ENCODE measurements at places on chromosomes 7 and 10.

GRCh38 chr10:80870282-80870681 lies 332.6 kb downstream of the SH2D4B start:
- no peak for DNase-seq

DNA sequence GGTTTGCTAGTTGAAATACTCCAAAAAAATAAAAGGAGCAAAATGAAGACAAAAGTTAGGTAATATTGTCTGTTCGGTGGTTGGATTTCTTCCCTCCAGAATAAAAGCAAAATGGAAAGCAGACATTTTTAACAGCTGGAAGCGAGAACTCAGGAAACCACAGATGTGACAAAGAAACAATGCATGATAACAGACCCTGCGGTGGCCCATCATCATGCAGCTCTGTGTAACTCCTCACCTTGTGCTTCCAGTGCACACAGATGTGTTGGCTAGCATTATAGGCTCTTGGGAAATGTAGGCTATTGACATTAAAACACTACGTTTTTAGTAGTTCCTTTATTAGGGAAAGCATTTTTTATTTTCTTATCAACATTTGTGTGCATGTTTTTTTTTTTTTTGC lies 53.9 kb upstream of the ARL4A start:
- no peak for DNase-seq

DNA sequence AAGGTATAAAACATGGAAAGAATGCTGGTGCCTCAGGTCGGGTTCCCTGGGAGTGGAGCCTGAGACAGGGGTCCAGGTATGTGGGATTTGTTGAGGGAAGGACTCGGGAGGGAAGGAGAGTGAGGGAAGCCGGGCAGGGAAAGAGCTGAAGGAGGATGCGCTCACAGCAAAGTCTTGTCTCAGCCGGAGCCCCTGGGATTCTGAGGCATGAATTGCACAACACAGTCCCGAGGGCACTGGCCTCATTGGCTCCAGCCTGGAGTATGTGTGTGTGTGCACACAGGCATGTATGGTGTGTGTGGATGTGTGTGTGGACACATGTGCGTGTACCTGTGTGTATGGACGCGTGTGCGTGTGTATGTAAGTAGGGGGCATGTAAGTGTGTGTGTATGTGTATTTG lies 87.4 kb downstream of the WDFY4 start:
- no peak for DNase-seq

GRCh38 chr7:90624225-90624911 lies 28.2 kb downstream of the CDK14 start:
- DNase-seq: no peak

- DNase-seq: no peak
Measured at GRCh38 chr10:77967611-77968022, 41.1 kb upstream of the DLG5 start.

GRCh38 chr10:4310172-4310571 lies 515.8 kb upstream of the AKR1E2 start:
- DNase-seq: no peak

DNA sequence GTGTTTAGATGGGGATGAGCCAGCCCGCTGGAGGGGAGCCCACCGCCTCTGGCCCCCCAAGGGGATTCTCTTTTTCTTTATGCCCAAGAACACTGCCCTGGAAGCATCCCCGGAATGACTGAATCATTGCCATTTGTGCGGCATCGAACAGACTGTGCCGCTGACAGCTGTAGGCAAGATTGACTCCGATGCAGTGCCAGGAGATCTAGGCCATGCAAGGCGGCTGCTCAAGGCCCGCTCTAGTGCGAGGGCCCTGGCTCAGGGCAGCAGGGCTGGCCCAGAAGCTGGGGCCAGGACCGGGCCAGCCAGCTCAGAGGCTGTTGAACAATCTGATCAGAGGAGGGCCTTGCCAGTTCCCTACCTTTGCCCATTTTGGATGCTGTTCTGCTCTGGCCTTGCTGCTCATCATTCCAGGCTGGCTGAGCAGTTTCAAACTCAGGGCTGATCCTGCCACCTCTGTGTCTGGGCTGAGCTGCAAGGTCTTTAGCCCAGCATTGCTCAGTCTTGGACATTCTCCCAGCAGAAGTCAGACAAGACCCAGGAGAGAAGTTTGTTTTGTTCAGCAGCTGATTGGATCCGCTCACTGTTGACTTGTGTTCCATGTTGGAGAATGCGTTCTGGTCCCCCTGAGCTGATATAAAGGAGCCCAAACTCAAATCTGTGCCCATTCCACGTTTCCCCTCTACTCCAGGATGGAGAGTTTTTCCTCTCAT lies 485.3 kb upstream of the GALNT17 start:
- DNase-seq: no peak

DNA sequence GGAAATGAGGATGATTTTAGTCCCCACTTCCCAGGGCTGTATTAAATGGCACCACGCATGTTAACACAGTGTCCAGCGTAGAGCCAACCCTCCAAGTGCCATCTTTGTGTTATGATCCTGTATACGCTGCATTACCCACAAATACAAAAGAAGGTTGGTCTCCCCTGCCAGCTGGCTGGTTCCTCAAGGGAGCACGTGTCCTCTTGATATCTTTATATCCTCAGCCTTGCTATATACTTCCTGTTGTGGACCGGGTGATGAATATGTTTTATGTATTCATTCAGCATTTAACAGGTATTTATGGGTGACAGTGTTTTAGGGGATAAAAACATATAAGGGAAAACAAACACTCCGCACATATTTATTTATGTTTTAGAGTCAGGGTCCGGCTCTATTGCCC lies 23.2 kb upstream of the PRRT4 start:
- DNase-seq: no peak

GRCh38 chr10:88361995-88362807 lies 220.9 kb downstream of the RNLS start:
- DNase-seq: no peak

- no peak for DNase-seq
Measured at GRCh38 chr10:14010101-14010558, 320.6 kb downstream of the FRMD4A start.
